Stimulated activated CD8-positive, alpha-beta memory T cell treated with anti-CD3 and anti-CD28 coated beads, Interleukin-12 subunit alpha, Interleukin-12 subunit beta, amount 100 ng/mL, for 4 hours (primary cell): ENCODE measurements at places on chromosomes 7 and 10.

GRCh38 chr7:31883761-31884164 is 186.4 kb downstream of the PDE1C start:
- no peak for DNase-seq

- DNase-seq: no peak
Measured at GRCh38 chr7:157339777-157340677, 3.2 kb downstream of the DNAJB6 start.

DNA sequence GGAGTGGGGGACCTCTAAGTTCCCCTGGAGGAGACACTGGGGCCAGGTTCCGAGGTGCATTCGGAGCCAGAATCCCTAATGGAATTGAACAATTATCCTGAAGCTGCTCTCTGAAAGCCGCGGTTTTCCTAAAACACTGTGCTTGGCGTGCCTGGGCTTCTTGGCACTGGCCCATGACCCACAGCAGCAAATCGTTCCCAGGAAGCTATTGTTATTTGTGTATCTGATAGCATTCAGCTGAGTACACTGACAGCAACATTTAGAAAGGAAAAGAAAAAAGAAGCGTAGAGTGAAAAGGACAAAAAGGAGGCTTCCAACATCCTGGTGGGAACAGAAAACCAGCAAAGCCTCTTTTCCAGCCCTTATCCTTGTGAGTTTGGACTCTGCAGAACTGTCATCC is 339.8 kb downstream of the FRMD4A start:
- DNase-seq: no peak

GRCh38 chr7:37095122-37095521 is 353.5 kb downstream of the ELMO1 start:
- no peak for DNase-seq

- no peak for DNase-seq
Measured at GRCh38 chr7:117148971-117149370, 173.9 kb downstream of the WNT2 start.

DNA sequence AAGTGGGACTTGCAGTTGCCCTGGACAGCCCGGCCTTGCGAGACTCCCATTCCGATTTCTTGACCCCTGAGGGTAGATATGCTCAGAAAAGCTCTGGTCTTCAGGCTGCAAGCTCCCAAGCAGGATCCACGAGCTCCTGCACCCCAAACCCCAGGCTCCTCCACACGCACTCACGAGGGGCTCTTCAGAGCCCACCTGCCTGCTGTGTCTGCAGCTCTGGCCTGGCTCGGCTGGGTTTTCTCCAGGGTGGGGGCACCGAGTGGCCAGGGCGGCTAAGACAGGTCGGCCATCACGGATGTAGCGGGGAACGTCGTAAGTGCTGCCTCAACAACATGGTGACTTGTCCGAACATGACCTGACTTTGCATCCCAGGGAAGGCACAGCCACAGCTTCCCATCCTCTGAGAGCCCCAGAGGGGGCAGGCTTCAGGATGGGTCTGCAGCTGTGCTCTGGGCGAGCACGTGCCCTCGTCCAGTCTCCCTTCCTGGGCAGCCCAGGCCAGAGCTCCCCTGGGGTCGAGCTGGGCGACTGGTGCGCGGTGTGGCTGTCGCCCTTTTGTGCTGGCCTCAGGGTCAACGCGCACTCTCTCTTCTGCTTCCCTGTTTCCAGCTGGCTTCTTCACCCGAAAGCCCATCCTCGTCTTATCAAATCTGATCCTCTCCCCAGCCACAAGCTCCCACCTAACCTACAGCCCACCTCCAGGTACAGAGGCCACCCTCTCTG is 415.3 kb downstream of the DNAJB6 start:
- DNase-seq: no peak

GRCh38 chr7:116582806-116583444 is 58.1 kb downstream of the CAV1 start:
- DNase-seq: no peak
